ENCODE measurements at places on chromosomes 2 and 18.

GRCh38 chr18:490024-490366 lies 10.5 kb downstream of the COLEC12 start:
- no peak for DNase-seq

DNA sequence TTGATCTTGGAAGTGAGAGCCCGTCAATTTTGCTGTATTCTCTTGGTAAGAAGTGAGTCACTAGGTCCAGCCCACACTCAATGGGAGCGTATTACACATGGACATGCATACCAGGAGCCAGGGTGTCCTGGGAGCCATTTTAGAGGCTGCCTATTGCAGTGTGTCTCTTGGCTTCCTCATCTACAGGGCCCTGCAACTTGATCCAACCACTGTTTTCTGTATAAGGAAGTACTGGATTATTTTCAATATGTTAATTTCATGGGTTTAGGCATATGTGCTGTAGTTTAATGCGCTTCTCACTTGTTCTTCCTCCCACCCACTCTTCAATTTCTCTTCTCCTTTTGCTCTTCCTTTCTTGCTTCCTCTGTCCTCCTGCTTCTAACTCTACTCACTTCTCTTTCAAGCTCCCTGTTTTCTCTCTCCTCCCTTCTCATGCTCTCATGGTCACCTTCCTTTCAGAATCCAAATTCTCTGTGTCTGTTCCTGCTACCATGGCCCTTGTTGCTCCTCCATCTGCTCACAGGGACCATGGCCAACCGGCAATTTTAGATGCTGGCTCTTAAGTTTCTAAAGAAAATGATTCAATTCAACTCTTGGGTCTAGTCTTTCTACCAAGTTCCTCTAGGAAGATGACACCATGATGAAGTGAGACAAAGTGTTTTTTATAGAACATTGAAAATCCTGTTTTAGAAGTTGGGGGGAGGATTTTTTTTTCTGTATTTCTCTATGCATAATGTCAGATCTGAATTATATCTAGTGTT lies 152.0 kb upstream of the ZEB2 start:
- peak; percentile 51 for DNase-seq

GRCh38 chr2:96359866-96360265 lies 24.3 kb downstream of the NCAPH start:
- no peak for DNase-seq

GRCh38 chr18:23515911-23516546 lies 12.7 kb downstream of the RMC1 start:
- DNase-seq = peak; percentile 23

DNA sequence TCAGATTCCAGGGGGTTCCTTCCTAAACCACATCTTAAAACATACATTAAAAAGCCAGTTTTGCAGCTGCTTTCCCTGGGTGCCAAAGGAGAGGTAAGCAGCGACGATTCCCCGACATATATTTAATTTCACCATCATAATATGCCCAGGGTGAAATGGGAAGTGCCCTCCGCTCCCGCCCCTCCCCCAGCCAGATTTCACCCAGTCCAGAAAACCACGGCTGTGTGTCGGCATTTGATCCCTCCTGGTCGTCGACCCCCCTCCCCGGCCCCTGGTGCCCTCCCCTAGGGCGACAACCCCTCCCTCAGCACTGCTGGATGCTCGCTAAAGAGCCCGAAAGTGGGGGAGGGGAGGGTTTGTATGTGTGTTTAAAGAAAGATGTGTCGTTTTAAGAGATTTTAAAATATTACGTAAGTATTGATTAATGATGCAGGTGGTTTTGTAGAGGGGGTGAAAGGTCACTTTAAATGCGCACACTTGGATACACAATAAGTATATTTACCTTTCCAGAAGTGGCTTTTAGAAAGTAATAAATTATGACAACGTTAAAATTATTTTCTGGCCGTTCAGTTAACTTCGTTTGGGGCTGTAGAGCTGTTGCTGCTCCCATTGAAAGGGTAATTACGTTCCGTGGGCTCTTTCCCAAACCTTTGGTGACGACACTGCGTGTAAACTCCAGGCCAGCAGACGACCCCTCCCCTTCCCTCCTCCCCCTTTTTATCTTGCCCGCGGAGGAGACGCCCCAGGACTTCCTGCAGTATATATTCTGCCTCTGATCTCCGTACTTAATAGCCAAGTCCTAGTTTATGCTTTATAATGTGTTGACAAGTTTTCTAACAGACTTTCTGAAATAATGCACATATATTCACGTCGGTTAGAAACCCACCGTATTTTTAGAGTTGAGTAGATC lies 3.4 kb upstream of the BCL11A start:
- DNase-seq = no peak

DNA sequence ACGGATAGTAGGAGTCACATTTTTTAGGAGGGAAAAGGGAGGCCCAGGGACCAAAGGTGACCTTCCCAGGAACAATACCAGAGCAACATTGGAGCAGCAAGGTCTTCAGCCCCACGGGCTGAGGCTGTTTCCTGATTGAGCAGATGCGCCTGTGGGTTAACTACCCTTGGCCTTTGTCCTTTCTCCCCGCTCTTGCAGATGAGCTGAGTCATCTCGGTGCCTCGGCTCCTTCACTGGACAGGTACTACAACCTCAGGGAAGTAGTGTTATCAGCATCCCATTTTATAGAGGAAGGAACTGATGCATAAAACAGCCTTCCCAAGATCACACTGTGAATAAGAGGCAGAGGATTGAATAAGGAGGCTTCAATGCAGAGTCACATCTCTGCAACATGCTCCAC lies 43.5 kb downstream of the DHRS9 start:
- DNase-seq = no peak

DNA sequence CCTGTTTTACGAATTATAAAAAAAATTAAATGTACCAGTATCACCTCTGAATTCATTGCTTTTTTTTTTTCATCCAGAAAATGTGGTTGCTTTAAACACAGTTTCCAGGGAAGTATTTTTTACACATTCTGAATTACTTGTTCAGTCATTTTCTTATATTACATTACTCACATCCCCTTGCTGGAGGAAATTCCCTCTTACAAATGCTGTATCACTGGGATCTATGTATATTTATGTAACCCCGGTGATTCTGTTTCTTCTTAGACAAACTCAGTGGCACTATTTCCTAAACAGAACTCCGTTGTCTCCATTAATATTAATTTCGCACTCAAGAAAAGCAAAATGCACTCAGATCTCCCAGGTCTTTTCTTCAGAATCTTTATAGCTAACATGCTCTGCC lies 1078.5 kb upstream of the ZEB2 start:
- no peak for DNase-seq

DNA sequence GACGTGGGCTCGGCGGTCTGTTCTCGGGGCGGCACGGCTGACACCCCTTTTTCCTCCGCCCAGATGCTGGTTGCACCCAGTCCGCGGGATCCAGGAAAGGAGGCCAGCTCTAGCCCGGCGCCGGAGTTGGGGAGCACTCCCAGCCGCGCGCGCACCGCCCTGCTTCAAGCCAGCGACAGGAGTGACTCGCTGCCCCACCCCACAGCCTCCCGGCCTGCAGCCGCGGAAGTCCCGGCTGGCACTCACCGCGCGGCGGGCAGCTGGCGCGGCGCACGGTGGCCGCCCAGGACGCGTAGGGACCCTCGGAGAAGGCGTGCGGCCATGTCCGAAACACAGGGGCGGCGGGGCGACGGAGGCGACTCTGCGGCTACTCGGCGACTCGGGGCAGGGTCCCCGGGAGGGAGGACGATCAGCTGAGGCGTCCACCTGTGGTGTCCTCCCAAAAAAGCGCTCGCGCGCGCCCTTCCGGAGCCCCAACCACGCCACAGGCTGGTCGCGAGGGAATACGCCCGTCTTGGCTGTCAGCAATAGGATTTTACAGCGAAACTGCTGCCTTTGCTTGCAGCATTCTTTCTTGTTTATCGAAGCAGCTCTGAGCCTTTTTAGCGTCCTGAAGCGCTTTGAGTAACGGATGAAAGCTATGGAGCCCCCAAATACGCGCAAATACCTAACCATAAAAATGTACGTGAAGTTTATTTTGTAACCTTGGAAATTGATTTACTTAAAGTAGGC lies at the start of gene ACADL:
Gene ACADL (minus strand): TSS at position 507 of the 732 bp plus-strand sequence. CDS start 184 bp downstream, at position 323.
- no peak for DNase-seq

GRCh38 chr18:45997700-45998151 lies 30.6 kb upstream of the EPG5 start:
- no peak for DNase-seq

DNA sequence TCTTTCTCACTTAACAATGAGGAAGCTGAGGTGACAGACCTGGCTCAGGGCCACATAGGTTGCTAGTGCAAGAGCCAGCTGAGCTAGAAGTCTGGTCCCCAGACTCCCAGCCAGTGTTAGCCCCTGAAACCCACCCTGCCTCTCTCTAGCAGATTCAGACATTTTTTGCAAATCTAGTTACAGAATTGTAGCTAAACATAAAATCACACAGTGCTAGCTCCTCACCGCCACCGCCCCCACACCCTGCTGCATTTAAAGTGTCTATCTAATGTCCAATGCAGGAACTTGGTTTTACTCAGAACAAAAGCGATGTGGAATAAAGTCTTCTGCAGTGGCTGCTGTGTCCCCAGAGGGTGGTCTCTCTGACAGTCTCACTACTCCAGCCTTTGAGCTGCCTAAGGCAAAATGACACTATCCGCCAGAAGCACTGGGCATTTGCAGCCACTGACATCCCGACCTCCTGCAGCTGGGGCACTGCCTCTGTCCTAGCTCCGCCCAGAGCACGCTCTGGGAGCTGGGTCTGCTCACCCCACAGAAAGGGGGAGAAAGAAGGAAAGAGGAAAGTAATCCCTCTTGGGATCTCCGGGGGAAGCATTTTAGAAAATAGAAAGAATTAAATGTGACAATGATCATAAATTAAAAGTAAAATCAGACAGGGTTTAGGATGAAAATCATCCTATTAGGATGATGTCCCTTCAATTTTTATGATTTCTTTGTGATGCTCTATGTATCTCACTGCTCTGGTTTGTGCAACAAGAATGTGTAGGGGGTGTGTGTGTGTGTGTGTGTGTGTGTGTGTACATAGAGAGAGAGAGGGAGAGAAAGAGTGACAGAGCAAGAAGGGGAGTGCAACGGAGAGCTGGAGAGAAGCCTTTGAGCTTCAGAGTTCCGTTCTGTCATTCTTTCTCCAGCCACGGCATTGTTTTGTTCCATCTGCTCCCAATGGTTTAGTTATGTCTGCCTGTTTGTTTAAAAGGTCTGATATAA lies 50.5 kb upstream of the ST8SIA3 start:
- DNase-seq = no peak

DNA sequence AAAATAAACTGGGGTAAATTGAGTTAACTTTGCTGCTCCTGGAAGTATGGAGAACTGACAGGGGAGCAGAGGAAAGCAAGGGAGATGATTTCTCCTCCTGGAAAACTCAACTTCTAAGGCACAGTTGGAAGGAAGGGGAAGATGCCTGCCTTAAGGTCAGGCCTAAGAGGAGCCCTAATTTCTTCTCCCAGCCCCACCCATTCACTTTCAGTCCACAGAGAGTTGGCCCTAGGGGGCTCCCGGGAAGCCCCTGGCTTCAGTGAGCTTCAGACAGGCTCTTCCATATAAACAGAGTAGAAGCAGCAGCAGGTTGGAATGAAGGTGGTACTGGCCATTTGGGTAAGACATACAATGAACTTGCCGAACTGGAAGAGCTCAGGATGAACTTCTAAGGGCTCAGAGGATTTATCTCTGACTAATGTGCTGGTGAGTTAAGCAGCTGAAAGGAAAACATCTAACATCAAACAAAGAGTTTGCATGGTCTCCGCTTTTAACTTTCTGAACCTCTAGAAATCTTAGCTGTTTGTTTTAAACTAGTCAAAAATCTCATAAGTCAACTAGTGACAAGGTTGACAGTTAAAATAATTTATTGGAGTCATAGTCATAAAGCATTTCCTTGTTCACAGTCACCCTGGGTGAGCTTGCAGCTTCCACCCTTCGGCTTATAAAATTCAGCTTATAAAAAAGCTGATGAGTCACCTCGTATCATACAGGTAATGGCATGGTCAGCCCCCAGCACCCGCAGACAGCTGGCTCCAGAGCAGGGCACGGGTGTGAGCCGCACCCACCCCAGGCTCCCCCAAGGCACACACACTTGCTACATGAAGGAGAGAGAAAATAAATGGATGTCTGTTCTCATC lies 9.8 kb downstream of the MALL start:
- no peak for DNase-seq

GRCh38 chr18:76459687-76460350 lies 35.2 kb downstream of the ZNF516 start:
- no peak for DNase-seq

DNA sequence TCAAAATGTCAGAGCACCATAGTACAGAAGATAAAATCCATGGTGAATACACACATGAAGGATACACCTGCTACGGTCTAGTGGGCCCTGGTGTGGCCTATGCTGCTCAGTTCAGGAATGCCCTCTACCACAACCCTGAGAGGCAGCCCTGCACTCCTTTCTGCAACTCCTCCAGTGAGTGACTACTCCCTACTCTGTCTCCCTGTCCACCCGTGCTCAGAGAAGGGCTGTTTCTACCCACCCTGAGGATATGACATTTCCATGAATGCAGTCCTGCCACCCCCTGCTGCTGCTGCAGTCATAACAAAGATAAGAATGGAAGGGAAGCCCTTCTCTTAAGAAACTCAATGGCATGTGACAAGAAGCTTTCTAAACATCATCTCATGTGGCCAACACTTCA lies 137.0 kb downstream of the EN1 start:
- no peak for DNase-seq

DNA sequence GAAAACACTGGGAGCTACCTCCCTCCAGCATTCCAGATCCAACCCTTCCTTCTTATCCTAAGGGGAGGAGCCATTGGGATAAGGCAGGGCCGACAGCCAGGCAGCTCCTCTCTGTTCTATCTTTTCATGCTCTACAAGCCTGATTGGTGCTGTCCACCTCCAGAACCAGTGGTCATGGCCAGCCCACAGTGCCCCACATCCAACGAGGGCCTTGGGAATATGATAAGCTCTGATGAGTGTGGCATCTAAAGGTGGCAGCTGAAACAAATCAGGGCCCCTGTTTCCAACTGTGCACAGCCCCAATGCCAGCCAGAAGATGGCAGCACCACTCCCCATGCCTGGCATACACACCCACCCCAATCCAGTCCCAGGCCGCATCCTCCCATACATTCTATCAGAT lies 329.3 kb downstream of the C1D start:
- DNase-seq = no peak

DNA sequence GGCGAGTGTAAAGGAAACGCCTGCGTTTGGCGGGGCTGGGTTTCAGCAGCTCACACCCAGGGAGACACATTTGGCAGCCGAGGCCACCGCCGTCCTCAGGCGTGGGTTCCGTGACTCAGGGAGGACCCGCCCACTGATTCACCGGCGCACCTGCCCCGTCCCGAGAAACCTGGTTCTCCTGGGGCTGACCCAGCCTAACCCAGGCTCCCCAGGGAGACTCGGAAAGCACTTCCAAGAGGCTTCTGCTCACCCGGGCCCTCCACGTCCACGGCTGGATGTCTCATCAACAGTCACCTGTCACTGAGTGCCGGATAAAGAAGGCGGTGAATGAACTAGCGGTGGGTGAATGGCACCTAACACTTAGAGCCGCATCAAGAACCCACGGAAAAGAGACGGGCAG lies 126.4 kb upstream of the CTDP1 start:
- no peak for DNase-seq

Measured in NCI-H446 treated with DMSO at 0.1 percent for 48 hours (cell line).